ENCODE measurements at places on chromosomes 2 and 18.

GRCh38 chr2:158761621-158762020 is 33.5 kb upstream of the DAPL1 start:
- no peak for DNase-seq

GRCh38 chr2:16250886-16251285 is 310.5 kb downstream of the MYCN start:
- no peak for DNase-seq

- no peak for DNase-seq
These were observed 1.8 kb downstream of the TSPYL6 start for GRCh38 chr2:54254180-54254579.

DNA sequence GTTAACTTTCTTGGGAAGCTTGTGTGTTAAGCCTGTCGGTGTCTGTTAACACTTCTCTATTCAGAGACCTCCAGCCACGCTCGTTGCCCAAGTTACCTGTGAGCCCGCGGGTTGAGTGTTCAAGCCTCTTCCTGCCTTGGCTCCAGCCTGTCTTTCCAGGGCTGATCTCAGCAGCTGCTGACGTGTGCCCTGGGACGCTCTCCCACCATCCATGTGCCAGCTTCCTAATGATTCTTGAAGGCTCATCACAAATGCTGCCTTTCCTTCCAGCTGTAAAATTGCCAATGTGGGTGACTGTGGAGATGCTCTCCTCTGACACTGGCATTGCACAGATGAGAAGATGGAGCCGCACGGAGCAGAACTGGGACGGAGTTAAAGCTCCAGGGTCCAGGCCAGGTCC is 6.1 kb downstream of the RNF144A start:
- DNase-seq = no peak

- DNase-seq = no peak
These were observed 8.5 kb downstream of the HS6ST1 start for GRCh38 chr2:128310094-128310716.

GRCh38 chr2:18368008-18368407 is 192.4 kb downstream of the RDH14 start:
- no peak for DNase-seq

GRCh38 chr2:64277101-64277849 is 133.1 kb upstream of the PELI1 start:
- DNase-seq = no peak

DNA sequence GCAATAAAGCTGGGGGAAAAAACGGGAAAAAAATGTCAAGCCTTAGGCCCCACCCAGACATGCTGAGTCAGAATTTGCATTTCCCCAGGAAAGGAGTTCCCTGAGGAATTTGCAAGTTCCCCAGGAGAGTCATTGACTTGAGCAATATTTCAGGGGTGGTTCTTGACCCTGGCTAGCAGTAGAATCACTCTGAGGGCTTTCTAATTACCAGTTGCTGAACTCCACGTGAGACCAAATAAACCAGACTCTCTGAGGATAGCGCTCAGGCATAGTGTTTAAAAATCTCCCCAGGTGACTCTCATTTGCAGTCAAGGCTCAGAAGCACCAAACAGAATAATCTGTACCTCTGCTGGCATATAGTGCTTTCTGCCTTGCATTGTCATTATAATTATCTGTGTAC is 48.7 kb downstream of the C1QL2 start:
- no peak for DNase-seq

- no peak for DNase-seq
These were observed 25.3 kb downstream of the DYNAP start for GRCh38 chr18:54616220-54616848.

GRCh38 chr2:163801486-163801885 is 65.7 kb upstream of the FIGN start:
- no peak for DNase-seq

GRCh38 chr2:120845277-120845676 is 109.6 kb downstream of the GLI2 start:
- no peak for DNase-seq

GRCh38 chr18:711657-712400 is 601 bp downstream of the ENOSF1 start:
- peak; percentile 61 for DNase-seq

DNA sequence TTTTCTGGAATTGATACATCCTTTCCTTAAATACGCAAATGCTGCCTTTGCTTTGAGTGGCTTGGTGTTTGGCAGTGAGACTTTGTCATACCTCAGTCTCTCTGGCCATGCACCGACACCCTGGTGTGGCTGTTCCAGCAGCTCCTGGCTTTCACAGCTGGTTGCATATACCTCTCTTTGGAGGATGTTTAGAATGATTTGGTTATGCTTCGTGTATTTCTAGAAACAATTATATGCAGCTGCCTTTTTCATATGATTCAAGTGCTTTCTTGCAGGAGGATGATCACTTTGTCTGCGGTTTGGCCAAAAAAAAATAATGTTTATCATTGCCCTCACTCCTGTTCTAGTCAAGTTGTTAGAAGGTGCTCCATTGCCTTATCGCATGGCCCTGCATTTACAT is 95.0 kb upstream of the EML6 start:
- no peak for DNase-seq

- no peak for DNase-seq
These were observed 29.4 kb downstream of the STAT1 start for GRCh38 chr2:190984595-190984994.

GRCh38 chr2:217294818-217295217 is 435.0 kb upstream of the TNP1 start:
- DNase-seq = no peak

DNA sequence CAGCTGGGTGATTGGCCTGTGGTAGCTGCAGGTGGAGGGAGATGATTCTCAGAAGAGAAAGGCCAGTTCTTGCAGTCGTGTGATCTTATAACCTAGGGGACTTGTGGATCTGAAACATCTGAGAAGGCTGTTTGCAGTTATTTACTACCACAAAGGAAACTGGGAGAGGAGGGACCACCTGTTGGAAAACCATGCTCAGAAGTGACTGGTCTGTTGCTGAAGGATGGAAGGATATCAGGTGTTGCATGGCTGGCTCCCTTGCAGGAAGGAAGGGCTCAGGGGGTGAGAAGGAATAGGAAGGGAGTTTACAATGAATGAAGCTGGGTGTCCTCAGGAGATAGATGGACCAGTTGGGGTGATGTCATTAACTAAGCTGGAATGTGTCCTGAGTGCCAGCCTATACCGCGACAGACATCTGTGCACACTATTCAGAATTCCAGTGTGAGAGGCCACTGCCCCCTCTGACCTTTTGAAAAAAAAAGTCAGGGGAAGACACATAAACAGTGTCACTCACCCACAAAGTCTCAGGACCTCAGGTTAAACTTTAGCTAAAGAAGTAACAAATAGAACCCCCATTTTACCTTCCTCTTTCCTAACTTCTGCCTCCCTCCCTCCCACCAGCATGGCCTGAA is 17.5 kb downstream of the IGFBP2 start:
- DNase-seq = no peak

GRCh38 chr2:217027414-217027813 is 167.6 kb upstream of the TNP1 start:
- no peak for DNase-seq

DNA sequence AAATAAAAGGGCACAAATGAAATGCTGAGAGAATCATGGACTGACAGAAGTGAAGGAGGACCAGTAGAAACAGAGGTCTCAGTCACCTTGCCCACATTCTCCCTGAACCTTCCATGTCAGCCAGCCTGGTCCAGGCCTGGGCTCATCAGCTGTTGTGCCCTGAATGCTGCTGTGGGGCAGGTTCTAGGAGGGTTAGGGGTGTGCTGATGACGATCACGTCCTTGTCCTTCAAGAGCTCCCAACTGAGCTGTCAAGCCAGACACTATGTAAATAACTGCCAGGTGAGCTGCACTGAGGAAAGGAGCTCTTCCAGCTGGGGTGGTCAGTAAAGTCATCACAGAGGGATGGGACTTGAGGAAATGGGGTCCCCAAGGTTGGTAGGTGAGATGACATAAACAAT is 156.5 kb downstream of the SMAD2 start:
- DNase-seq = no peak

DNA sequence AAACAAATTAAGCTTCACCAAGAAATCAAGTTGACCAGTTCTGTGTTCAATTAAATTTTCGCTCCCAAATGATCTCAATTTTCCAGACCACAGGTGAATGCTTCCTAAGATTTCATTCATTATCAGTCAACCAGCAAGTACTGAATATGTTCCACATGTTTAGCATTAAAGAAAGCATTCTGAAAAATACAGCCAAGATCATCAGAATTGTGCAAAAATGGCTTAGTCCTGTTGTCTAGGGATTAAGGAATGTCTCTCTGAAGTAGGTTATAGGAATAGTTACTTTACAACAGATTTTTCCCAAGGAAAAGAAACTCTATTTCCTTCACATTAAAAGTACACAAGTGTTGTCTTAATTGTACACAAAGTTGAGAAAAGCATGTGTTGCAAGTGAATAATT is 69.2 kb downstream of the NRXN1 start:
- no peak for DNase-seq

DNA sequence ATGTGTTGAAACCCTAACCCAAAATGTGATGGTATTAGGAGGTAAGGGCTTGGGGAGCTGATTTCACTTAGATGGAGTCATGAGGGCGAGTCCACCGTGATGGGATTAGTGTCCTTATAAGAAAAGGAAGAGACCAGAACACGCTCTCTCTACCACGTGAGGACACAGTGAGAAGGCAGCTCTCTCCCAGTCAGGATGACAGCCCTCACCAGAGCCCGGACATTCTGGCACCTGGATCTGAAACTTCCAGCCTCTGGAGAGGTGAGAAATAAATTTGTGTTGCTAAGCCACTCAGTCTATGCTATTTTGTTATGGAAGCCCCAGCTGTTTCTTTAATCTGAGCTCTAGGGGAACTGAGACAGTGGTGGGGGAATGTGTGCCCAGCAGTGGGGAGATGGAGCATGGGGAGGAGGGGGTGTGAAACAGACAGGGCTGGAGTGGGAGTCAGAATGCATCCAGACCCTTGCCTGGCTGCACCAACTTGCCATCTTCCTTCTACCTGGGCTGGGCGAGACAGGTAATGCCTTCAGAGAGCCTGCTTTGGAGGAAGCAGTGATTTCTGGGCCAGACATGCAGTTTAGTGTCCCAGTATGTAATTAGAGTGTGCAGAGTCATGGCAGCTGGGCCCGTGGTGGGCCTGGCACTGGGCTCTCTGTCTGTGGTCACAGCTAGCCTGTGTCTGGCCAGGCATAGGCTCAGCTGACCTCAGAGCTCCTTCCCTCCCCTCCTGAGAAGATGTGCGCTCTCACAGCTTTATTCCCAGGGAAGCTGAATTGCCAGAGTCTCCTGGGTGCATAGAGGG is 38.1 kb downstream of the RHOB start:
- DNase-seq = no peak

GRCh38 chr2:239152239-239152915 is 248.4 kb downstream of the HDAC4 start:
- DNase-seq = no peak

DNA sequence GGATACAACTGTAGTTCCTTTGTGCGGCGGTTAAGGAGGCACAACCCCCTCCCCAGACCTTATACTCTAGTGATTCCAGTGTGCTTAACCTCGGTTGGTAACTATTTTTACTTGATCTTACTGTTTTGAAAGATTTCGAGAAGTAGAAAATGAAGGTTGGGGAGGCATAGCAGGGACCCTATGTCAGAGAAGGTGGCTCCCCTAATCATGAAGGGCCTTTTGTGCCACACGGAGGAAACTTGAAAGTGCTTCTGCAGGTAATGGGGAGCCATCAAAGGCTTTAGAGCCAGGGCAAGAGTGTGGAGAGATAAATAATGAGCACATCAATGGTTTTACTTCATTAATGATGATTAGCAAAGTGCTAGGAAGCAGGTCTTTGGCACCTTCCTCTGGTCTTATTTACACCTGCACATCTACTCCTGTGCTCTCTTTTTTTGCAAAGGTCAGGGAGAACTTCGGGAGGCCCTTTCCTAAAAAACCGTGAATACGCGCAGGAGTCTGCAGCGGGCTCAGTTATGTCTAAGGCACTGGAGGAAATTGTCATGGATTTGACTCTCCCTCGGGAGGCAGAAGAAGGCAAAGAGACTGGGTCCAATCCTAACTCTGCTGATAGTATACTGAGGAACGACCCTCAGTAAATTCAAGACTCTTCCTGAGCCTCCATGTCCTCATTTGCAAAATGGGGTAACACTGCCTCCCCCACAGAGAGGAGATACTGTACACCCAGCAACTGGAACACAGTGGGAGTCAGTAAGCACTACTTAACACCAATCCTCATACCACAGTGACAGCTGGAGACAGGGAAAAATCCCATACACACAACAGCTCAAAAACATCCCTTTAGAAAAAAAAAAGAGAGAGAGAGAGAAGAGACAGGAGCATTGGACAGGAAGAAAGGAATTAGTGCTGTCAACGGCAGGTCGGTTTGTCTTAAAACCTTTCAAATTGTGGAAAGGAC is 81.6 kb downstream of the DDX1 start:
- no peak for DNase-seq

DNA sequence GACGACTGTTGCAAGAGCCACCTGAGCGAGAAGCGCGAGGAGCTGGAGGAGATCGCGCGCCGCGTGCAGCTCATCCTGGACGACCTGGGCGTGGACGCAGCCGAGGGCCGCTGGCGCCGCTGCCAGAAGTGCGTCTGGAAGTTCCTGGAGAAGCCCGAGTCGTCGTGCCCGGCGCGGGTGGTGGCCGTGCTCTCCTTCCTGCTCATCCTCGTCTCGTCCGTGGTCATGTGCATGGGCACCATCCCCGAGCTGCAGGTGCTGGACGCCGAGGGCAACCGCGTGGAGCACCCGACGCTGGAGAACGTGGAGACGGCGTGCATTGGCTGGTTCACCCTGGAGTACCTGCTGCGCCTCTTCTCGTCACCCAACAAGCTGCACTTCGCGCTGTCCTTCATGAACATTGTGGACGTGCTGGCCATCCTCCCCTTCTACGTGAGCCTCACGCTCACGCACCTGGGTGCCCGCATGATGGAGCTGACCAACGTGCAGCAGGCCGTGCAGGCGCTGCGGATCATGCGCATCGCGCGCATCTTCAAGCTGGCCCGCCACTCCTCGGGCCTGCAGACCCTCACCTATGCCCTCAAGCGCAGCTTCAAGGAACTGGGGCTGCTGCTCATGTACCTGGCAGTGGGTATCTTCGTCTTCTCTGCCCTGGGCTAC is 1.2 kb downstream of the KCNF1 start:
- DNase-seq = no peak

DNA sequence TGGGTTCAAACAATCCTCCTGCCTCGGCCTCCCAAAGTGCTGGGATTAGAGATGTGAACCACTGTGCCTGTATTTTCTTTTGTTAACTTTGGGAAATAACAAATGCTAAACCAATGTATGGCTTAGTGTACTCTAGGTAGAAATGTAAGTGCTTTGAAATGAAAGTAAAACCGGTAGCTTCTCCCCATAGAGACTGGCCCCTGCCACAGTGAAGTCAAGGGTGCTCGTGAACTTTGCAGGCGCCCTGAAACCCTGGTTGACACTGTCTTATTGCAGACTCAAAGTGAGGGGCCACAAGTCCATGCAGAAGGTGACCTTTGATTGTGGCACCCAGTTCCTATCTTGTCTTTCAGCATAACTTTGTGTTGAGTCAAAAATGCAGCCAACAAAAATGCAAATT is 24.2 kb upstream of the MTCL1 start:
- DNase-seq = no peak

- DNase-seq = no peak
These were observed 709.9 kb upstream of the PKDCC start for GRCh38 chr2:41337956-41338355.

All from stimulated activated CD4-positive, alpha-beta T cell treated with anti-CD3 and anti-CD28 coated beads, Interleukin-12 subunit alpha, Interleukin-12 subunit beta, amount 100 ng/mL, for 4 hours (primary cell).